Activated CD8-positive, alpha-beta memory T cell treated with anti-CD3 and anti-CD28 coated beads for 24 hours (primary cell): ENCODE measurements at places on chromosomes 7 and 10.

GRCh38 chr7:41098402-41098801 lies 604.5 kb downstream of the INHBA start:
- no peak for DNase-seq

DNA sequence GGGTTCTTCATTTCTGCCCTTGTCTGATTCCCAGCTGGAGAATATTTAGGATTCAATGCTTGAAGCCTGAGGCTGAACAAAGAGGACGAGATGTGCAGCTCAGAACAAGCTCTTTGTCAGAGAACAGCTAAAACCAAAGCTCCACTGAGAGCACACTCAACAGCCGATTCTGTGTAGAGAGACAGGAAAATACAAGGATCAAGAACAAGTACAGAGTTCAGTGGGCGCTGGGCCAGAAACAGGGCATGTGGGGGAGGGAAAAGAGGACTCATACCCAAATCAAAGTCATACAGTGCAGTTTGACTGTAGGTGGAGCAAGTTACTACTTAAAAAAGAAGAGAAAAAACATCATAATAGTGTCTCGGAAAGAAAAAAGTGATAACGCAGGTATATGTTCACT lies at the start of gene AGMO:
Gene AGMO, minus strand, starts transcription at position 181 of the 400 bp plus-strand sequence.
- no peak for DNase-seq

- no peak for DNase-seq
Measured at GRCh38 chr7:132779164-132779563, 202.9 kb upstream of the PLXNA4 start.

DNA sequence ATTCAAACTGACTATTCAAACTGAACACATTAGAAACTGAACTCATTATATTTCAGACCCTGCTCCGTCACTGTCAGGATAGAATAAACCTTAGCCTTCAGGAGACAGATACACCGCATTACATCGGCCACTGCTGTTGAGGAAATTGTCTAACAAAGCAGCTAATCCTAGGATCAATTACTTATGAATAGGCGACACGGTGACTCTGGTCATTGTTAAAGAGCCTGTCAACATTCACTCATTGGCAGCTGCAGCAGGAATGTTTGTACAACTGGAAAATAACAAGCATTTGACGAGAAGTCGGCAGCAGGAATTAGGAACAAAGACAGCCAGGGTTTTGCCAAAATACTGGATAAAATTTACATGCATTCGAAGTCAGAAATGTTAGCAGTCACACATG lies 112.0 kb upstream of the MKX start:
- no peak for DNase-seq

GRCh38 chr7:132842478-132842877 lies 239.4 kb downstream of the CHCHD3 start:
- no peak for DNase-seq

DNA sequence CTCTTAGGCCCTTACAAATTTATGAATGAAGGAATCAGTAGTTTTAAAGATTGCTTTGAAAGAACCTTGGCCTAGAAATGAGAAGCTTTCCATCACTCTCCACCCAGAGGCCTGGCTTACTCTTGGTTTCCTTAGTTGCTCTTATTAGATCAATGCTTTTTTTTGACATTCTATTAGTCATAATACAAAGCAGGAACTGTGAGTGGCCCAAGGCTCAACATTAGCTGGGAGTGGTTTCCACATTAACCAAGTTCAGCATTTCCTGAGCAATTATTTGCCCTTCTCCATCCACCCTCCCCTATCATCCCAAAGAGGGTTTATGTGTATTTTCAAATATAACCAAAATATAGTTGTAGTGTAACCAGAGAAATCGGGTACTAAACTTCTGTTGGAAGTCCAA lies 103.4 kb upstream of the FAM204A start:
- DNase-seq: no peak

DNA sequence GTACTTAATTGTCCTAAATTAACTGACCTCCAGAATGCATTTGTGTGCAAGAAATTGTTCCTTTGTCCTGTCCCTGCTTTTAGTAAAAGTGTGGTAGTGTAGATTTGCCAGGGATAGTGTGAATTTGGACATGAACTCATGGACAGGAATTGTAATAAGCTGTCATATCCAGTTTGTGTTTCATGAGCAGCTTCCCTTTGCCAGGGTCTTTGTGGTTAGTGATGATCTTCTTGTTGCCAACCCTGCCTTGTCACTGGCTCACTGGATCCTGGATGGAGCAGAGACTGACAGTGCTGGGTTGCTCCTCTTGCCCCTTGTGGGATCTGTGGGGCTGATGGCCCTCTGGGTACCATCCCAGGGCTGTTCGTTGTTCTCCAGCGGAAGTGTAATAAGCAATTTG lies 110.1 kb downstream of the CCNY start:
- DNase-seq: no peak

- no peak for DNase-seq
Measured at GRCh38 chr10:44828508-44829142, 82.5 kb upstream of the TMEM72 start.
